ENCODE measurements at places on chromosomes 1 and 21. TPM values are rescaled to one million over a fixed set of nuclear protein-coding genes. Genes with fewer than 3 reads are reported as not detected.

Gene CACNA1E
- 1.0 TPM for total RNA-seq

Gene CLCA1
- total RNA-seq, result not detected

Gene SYT2
- total RNA-seq, result not detected

Gene SAMD13
- 0.66 TPM for total RNA-seq

Gene NPHS2
- not detected for total RNA-seq

- no peaks in the 10 kb centered on the region for H3K27me3 ChIP-seq
- no peak overlapping the region for H3K4me3 ChIP-seq
- H3K36me3 ChIP-seq, result no peaks in the 10 kb centered on the region
- no peaks in the 10 kb centered on the region for H3K4me1 ChIP-seq
- H3K27ac ChIP-seq, result no peak overlapping the region
These were observed 146.8 kb downstream of the PTPRU start for GRCh38 chr1:29382851-29383745.

- no peaks in the 10 kb centered on the region for H3K27me3 ChIP-seq
- no peak for DNase-seq
- no peak overlapping the region for H3K4me3 ChIP-seq
These were observed 6.3 kb downstream of the KLHL21 start for GRCh38 chr1:6596351-6596750.

GRCh38 chr1:121417325-121417923 lies 232.6 kb downstream of the SRGAP2C start:
- no peaks in the 10 kb centered on the region for H3K4me1 ChIP-seq
- H3K27me3 ChIP-seq, result no peaks in the 10 kb centered on the region
- no peak overlapping the region for H3K27ac ChIP-seq
- no peaks in the 10 kb centered on the region for H3K36me3 ChIP-seq
- DNase-seq, result no peak

DNA sequence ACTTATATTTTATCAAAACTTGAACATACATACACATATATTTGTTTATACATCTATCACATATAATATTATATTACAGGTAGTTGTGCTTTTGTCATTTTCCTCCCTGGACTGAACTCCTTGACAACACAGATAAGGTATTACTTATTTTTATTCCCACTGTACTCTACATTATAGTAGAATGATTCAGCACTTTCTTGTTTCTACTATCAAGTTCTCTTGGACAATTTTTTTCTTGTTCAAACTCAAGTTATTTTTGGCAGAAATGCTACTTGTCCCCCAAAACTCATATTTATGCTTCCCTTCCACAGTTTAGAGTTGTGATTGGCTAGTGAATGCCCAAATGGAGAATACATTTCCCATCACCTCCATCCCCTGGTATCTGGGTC lies 10.8 kb upstream of the PTPRC start:
- no peaks in the 10 kb centered on the region for H3K36me3 ChIP-seq
- H3K27ac ChIP-seq, result no peak overlapping the region
- no peaks in the 10 kb centered on the region for H3K4me1 ChIP-seq
- H3K27me3 ChIP-seq, result no peaks in the 10 kb centered on the region
- no peak overlapping the region for H3K4me3 ChIP-seq

DNA sequence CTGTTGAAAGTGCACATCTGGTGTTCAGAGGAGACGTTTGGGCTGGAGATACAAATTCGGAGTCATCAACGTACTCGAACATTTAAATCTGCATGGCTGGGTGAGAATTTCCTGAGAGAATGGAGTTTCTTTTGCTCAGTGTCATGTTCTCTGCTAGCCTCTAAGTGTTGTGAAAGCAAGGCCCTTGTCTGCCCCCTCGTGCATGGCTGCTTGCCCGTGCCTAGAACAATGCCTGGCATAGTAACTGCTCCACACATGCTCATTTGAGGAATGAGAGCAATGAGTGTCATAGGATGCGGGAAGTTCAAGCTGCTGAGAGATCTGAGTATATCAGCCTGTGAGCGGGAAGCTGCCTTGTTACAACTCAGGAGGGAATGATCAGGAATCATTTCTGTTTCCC lies 171.1 kb upstream of the CSF3R start:
- peak; percentile 80 for DNase-seq
- H3K4me3 ChIP-seq, result no peak overlapping the region
- no peaks in the 10 kb centered on the region for H3K4me1 ChIP-seq
- no peaks in the 10 kb centered on the region for H3K27me3 ChIP-seq
- no peaks in the 10 kb centered on the region for H3K36me3 ChIP-seq

GRCh38 chr1:26132128-26132833 lies 20.7 kb downstream of the PDIK1L start:
- H3K4me1 ChIP-seq, result peaks cover 12% of the 10 kb centered on the region
- no peak overlapping the region for H3K27ac ChIP-seq
- DNase-seq, result no peak
- no peaks in the 10 kb centered on the region for H3K36me3 ChIP-seq
- H3K27me3 ChIP-seq, result no peaks in the 10 kb centered on the region

Data from body of pancreas (tissue), 4 donors.